ENCODE measurements at places on chromosomes 4 and X.
A peak's percentile ranks its signal among the peaks of the same experiment; 100 is the strongest.

DNA sequence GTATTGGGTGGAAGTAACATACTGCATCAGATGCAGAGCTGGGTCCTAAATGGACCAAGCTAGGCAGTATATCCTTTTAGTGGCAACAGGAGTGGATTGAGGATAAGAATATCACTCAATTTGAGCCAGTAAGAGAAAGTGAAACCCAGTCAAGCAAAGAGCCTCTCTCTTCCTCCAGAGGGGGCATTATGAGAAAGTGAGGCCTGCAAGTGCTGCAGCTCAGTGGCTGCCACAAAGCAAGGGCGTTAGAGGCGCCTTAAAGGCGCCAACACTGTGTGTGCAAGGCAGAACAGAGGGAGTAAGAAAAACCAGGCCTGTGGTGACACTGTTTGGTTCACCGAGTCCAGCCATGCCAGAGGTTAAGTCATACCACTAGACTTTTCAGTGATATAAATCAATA lies 17.5 kb downstream of the STX18 start:
- DNase-seq, result no peak

GRCh38 chrX:29397506-29397905 lies 810.3 kb downstream of the IL1RAPL1 start:
- no peak for DNase-seq

GRCh38 chr4:7224878-7225533 lies 32.7 kb downstream of the SORCS2 start:
- no peak for DNase-seq

DNA sequence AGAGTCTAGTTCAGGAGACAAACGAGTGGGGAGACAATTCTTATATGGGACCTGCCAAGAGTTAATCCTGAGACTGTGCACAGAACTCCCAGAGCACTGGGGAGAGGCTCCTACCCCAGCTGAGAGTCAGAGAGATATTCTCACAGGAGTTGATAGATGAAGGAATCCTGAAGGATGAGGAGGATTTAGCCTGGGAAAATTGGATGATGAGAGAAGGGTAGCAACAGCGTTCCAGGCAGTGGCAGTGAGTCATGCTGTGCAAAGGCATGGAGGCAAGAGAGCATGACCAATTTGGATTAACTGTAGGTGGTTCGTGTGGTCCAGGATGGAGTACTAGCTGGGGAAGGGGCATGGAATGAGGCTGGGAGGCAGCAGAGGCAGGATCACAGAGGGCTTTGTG lies 318.6 kb downstream of the LDB2 start:
- no peak for DNase-seq

GRCh38 chrX:153554519-153555167 lies 37.2 kb downstream of the ATP2B3 start:
- DNase-seq, result peak; percentile 29

DNA sequence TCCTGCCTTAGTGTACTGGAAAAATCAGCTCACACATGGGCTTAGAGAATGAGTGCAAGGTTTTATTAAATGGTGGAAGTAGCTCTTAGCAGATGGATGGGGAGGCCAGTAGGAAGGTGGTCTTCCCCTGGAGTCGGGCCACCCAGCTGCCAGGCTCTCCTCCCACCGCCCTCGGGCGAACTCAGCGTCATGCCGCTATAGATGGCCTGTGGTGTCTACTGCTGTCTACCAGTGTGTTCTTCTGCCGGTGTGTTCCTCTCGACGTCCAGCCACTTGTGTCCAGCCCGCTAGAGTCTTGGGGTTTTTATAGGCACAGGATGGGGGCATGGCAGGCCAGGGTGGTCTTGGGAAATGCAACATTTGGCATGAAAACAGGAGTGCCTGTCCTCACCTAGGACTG lies 198.7 kb upstream of the NDST3 start:
- DNase-seq, result no peak

DNA sequence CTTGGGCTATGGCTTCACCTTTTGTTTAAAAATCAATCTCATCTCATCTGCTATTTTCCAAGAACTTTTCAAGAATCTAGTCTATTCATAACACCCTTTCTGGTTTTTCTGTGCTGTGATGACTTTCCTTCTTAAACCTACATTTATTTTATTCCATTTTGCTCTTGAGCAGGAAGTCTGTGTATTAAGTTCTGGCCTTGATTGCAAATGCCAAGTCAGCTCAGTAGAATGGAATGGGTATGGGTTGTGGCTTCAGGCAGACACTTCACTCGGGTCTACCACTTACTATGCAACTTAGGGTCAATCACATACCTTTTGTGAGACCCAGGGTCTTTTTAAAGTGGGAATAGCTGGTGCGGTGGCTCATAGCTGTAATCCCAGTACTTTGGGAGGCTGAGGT lies 522.3 kb downstream of the TRIML1 start:
- DNase-seq, result no peak

DNA sequence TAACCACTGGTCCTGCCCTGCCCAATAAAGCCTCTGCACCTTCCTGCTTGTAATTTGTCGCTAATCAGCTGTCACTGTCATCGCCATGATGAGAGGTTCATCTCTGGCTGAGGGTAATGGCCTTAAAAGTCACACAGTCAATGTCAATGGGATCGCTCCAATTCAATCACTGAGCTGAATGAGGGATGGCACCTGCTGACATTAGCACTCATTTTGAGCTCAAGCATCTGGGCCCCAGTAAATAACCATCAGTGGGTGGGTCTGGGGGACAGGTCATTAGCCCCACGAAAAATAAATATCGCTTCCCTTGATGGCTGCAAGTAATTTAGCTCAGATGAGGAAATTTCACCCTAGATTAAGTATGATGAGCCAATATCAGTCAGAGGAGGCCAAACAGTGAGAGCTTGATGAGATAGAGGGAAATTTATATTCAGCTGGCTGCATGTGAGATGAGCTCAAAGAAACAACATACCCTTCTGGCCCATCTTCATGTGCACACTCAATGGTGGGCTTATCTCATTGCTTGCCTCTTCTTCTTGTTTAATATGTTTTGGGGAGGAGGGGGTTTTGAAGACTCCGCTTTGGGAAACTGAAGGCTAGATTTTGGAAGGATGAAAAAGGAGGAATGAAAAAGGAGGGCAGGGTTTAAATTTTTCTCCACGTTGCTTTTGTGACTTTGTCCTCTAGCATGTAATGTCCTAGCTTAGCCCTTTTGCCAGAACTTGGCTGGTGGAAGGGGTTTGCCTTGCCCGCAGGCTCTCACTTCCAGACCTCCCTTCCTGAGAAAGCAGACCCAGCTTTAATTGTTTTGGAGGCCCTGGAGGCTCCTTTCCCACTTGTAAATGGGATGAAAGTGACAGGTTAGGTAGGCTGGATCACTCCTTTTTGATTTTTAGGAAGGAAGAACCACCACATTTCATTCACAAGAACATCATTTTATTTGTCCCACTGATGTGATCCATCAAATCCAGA lies 84.8 kb upstream of the PAQR3 start:
- no peak for DNase-seq

DNA sequence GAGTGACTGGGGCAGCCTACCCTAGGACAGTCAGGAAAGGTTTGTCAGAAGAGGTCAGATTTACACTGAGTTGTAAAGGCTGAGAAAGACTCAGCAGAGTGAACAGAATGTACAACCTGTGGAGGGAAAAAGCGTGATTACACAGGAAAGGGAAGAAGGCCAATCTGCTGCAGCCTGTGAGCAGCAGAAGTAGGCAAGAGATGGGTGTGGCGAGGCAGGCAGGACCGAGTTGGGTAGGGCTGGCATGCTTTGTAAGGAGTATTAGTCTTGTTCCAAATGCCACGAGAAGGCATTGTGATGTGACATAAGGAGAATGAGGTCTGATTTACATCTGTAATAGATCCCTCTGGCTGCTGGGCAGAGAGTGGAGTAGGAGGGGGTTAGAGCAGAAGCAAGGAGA lies 12.6 kb downstream of the SGMS2 start:
- no peak for DNase-seq

GRCh38 chr4:183843248-183843671 lies 61.8 kb upstream of the STOX2 start:
- no peak for DNase-seq

DNA sequence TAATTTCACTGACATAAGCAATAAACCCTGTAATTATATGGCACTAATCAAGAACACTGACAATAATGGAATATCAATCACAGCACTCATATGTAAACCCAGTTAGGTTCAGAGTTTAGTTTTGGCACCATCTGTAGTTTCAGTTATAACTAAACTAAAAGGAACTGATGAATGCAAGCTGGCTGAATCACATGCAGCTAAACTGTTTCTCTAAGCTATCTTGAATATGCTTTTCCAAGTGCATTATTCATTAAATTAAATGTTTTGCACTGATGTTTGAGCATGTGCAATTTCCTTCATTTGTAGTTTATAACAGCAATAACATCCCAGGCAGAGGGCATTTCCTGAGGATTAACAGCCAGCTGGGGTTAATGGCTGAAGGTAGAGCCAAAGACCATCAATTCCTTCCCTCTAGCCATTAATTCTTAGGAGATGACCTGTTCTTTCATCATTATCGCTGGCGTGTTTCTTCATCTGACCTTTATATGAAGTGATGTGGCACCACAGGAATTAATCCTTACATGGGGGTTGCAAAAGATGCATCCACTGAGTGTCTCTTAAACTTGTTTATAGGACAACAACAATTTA lies 562.8 kb upstream of the IGFBP7 start:
- DNase-seq, result no peak

GRCh38 chr4:97317671-97318070 lies 825.6 kb downstream of the STPG2 start:
- no peak for DNase-seq

DNA sequence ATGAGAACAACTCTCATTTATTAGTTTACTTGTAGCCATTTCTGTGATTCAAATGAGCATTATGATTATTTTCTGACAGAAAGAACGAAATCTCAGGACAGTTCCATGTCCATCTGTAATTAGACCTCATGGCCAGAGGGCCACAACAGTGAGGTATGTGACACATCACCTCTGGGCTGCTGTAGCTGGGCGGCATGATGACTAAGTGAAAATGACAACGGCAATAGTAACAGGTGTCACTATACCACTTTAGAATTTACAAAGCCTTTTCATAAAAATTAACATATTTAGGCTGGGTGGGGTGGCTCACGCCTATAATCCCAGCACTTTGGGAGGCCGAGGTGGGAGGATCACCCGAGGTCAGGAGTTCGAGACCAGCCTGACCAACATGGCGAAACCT lies 252.6 kb downstream of the CBR4 start:
- no peak for DNase-seq

GRCh38 chr4:168511780-168512489 lies 15.1 kb downstream of the PALLD start:
- no peak for DNase-seq

DNA sequence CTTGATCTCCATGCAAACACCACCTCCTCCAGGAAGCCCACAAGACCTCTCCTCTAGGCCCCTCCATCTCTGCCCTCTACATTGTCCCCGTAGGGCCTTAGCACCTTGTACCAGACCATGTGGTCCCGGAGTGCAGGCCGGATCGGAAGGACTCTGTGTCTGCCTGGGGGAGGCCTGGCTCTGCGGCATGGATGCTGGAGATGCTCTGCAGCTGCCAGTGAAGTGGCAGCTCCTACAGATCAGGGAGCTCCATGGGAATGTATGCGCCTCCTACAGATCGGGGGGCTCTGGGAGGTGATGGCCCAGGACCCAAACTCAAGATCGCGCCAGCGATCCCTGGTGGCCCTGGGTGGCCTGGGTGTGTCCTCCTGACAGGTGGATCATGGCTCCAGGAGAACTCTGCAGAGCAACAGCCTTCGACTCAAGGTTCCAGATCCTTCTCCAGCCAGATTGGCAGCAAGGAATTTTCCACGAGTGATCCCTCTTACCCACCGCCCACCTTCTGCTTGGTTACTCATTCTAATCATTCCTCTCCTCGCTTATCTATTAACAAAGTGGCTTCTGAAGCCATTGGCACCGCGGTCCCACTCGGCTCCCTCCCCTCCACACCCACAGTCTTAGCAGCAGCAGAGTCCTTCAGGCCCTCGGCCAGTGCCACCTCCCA lies 67.3 kb downstream of the ADRA2C start:
- no peak for DNase-seq

DNA sequence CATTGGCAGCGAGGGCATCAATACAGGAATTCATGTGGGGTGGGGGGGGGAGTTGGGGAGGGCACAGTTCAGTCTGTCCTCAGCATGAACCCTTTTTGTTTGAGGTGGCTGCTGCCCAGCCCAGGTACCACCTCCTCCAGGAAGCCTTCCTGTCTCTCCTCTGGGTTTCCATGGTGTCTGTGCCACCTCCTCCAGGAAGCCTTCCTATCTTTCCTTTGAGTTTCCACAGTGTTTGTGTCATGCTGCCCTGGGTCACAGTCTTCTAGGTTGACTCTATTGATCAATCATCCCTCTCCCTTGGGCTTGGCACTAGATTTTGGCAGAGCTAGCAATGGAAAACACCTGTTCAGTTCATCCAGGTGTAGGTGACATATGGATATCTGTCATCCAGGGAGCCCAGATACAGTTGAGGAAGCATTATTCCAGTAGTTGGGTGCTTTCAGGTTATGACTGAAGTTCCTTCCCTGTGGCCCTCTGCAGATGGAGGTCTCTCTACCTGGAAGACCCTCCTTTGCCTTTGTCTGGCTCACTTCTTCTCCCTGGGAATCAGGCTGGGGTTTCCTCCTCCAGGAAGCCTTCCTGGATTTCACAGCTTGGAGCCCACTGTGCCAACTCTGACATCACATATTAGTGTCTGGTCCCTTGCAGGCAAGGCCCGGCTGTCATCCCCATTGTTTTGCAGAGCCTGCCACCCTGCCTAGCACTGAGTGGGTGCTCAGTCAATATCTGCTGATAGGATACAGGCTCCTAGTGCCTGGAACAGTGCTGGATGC lies 96.6 kb downstream of the SORCS2 start:
- no peak for DNase-seq

GRCh38 chrX:107117993-107118321 lies 665 bp downstream of the RBM41 start:
- no peak for DNase-seq
